Right cardiac atrium (tissue), 5 donors: ENCODE measurements at places on chromosomes 5 and 9.

- DNase-seq: no peak
Observed at GRCh38 chr5:133232011-133232410, 180.2 kb downstream of the HSPA4 start.

- no peak for DNase-seq
Observed at GRCh38 chr5:33688526-33688925, 203.3 kb downstream of the ADAMTS12 start.

DNA sequence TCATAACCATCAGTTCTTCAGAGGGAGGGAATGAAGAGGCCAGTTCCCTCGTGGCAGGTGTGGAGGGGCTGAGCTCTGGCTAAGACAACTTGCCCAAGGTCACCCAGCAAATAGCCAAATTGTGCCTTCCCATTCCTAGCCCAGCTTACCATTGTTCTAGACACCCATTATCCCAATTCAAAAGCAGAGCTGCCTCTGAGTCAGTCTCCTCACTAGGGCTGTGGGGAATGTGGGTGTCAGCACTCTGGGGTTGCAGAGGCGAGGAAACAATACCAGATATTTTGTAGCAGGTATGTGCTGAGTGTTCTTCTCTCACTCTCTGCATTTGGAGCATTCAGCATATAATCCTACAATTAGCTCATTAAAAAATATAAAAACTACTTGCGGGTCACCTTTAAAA, 270.8 kb downstream of the PSAT1 start:
- DNase-seq: no peak

DNA sequence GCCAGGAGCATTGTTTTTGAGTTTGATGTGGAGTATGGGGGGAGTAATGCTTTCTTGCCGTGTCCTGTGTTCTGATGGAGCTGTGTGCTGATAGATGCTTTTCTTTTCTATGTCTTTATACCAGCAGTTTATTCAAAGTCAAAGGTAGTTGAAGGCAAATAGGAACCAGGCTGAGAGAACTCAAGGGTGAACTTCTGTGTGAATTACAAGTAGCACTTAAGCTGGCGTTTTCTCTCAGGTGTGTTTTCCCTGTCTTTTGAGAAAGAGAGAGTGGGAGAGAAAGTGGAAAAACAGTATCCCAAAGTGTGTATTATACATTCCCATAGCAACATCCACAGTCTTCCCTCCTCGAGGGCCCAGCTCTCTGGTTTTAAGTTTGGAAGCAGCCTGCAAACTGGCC, 1.5 kb downstream of the TNFAIP8 start:
- DNase-seq: no peak

GRCh38 chr9:88478246-88478645, 56.7 kb upstream of the NXNL2 start:
- DNase-seq: no peak

DNA sequence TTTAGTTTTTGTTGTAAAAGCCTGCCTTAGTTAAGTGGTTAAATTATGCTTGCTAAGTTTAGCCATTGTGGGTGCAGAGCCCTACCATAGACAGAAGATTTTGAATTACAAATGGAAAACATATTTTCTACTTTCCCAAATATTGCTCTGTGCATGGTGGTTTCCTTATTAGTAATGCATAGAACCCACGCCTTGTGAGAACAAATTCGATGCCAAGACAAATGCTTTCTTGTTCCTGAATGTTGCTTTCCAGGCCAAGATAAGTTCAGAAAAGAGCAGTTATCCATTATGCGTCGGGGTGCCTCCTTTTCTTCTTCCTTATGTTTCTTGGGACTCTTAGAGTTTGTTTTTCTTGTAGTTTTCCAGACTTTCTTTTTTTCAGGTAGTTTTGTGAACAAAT, 31.0 kb upstream of the GARNL3 start:
- DNase-seq: no peak

GRCh38 chr5:132342291-132343180, 27.0 kb upstream of the SLC22A5 start:
- no peak for DNase-seq

DNA sequence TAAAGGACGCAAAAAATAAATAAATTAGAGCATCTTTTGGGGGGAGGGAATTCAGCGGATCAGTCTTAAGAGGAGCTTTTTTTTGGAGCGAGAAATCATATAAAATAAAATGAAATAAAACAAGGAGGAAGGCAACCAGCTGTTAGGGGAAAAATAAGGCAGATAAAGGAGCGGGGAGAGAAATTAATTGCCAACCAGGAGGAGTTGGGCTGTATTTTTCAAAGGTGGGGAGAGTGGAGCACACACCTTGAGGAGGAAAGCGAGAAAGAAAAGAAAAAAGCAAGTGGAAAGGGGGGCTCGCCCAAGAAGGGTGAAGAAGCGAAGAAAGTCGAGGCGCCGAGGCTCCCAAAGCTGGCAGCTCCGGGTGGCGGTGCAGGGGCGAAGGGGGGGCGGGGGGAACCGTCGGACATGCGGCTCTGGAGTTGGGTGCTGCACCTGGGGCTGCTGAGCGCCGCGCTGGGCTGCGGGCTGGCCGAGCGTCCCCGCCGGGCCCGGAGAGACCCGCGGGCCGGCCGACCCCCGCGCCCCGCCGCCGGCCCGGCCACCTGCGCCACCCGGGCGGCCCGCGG, at the start of gene PAPPA:
Gene PAPPA (plus strand): TSS at position 27 of the 569 bp plus-strand sequence. CDS start 382 bp downstream, at position 409.
- DNase-seq: no peak

- DNase-seq: peak; percentile 52
Observed at GRCh38 chr9:136021872-136022681, 60.9 kb upstream of the UBAC1 start.

DNA sequence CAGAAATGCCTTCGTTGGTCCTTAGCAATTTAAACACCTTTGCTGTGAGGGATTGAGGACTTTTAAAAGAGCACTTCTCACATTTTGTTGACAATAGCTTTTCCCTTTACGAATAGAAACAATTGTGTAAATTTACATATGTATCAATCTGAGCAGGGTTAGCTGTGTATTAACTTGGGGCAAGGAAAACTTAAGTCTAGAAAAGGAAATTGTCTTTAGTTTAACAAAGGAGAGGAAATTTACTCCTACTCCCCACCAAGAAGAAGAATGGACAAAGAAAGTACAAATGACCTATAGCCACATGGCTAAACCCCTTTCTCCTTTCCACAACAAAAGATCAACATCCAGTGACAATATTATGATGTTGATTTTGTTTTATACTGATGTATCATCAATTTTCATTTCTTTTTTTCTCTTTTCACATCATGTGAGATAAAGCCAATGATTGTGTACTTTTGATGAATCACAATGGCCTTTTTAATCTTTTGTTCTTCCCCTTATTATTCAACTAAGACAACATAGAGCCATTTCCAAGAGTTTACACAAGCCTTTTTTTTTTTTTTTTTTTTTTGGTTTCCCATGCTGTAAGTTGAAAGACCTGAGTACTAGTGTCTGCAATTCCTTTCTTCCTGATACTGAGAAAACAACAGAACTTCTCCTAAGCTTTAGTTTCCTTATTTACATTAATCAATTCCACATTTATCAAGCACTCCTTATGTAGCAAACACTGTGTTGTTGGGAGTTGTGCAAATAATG, 19.0 kb downstream of the FOXB2 start:
- no peak for DNase-seq

GRCh38 chr5:31702712-31703111, 63.8 kb downstream of the PDZD2 start:
- no peak for DNase-seq

GRCh38 chr5:141362719-141363118, 1.2 kb upstream of the PCDHGA5 start:
- no peak for DNase-seq

GRCh38 chr9:129221233-129221632, 43.2 kb upstream of the IER5L start:
- no peak for DNase-seq

- DNase-seq: peak; percentile 75
Observed at GRCh38 chr9:121073038-121073437, 1.7 kb upstream of the CNTRL start.

DNA sequence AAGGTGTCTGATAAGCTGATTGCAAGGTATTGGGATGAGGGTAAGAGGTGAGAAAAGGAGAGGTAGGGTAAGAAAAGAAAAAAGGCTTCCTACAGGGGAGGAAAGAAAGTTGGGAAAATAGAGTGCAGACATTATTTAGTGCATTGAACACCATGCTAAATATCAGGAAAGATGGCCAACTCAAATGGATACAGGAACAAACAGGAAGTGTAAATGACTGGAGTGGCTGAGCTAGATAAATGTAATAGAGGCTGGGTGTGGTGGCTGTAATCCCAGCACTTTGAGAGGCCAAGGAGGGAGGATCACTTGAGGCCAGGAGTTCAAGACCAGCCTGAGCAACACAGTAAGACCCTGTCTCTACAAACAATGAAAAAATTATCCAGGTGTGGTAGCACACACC, 32.2 kb downstream of the OTP start:
- no peak for DNase-seq

DNA sequence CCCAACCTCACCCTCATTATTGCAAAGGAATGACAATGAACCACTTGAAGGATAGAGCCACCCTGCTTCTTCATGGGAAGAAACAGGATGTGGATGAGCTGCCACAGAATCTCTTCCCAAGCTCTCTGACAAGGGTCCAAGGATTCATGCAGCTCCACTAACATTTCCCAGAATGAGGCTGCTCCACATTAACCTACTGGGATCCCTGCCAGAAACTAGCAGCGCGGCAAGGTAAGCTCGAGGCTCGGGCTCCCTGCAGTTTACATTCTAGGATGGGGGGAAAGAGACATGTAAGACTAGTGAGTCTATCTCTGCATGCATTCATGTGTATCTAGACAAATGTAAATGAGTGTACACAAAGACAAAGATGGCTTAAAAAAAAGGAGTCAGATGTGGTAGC, 12.1 kb downstream of the DCAF12 start:
- DNase-seq: no peak

DNA sequence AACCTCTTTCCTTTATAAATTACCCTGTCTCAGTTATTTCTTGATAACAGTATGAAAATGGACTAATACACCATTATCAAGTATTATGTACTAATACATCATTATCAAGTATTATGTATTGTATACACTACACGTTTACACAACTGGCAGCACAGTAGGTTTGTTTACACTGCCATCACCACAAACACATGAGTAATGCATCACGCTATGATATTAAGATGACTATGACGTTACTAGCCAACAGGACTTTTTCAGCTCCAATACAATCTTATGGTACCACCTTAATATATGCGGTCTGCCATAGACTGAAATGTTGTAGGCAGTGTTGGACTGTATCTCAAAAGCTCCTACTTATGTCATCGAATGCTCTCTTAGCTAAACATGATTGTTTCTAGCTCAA, 28.2 kb downstream of the PRELID2 start:
- no peak for DNase-seq

DNA sequence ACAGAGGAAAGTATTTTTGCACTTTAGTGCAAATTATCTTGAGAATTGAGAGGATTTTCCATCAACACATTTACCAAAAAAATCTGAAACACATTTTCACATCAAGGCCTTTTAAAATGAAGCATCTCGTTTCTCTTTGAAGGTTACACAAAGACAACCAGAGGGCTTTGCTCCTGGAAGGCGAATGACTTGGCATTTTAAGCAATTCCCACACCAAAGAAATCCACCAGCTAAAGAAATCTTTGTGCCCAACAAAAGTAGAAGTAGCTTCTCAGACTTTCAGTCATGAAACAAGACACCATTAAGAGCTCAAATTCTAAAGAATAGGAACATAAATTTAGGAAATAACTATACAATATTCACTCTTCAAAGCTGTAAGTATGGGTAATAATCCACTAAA, 59.9 kb downstream of the HABP4 start:
- no peak for DNase-seq

DNA sequence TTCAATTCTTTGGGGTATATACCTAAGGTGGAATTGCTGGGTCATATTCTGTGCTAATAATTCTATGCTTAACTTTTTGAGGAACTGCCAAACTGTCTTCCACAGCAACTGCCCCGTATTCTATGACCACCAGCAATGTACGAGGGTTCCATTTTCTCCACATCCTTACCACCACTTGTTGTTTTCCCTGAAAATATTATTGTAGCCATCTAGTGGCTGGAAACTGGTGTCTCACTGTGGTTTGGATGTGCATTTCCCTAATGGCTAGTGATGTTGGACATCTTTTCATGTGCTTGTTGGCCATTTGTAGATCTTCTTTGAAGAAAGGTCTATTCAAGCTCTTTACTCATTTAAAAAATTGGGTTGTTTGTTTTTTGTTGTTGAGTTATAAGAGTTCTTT, 30.7 kb downstream of the MSX2 start:
- no peak for DNase-seq

DNA sequence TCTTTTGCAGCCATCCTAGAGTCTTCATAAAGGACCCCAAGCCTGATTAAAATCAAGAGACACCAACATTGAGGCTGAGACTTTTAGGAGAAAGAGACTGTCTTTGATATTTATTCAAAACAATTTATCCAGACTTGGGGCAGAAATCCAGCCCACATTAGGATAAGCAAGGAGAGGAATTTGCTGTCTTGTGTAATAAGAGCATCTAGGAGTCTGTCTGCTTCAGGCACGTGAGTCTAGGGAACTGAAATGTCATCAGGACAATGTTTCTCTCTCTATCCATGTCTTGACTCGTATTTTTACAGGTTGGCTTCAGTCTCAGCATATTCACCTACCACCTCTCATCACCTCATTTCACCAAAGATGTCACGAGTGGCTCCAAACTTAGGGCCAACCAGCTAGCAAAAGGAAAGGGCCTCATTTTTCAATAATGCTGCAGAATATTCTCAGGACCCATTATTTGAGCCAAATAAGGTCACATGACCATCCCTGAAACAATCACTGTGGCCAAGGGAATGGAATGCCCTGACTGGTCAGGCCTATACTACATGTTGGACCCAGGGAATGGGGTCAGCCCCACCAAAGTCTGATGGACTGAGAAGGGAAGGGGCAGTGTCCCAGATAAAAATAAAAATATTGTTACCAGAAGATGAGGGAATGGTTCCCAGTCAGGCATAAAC, 70.3 kb upstream of the SAP30L start:
- DNase-seq: no peak

DNA sequence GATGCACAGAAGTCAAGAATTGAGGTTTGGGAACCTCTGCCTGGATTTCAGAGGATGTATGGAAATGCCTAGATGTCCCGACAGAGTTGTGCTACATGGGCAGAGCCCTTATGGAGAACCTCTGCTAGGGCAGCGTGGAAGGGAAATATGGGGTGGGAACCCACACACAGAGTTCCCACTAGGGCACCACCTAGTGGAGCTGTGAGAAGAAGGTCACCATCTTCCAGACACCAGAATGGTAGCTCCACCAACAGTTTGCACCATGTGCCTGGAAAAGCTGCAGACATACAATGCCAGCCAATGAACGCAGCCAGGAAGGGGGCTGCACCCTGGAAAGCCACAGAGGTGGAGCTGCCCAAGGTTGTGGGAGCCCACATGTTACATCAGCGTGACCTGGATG, 104.5 kb downstream of the STK32A start:
- DNase-seq: no peak

DNA sequence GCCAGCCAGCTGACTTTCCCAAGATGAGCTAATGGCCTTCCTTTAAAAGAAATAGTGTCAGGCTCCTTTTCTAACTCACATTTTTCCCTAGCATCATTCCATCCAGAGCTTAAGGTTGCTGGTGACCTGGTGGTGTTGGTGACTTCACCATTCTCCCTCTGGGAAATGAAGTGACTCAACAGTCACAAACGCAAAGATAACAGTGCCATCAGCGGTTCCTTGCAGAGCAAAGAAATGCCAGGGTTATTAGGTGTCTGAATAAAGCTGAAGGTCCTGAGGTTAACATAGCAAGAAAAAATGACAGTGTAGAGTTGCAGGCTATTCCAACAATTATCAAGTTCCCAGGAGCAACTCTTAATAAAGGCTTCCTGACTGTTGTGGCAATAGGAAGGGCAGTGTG, 111.8 kb upstream of the SLC44A1 start:
- no peak for DNase-seq

GRCh38 chr5:104018299-104018698, 455.7 kb upstream of the NUDT12 start:
- no peak for DNase-seq
